ENCODE measurements at places on chromosomes 7 and 10.

- DNase-seq = no peak
Measured at GRCh38 chr7:29889288-29889687, 83.0 kb downstream of the WIPF3 start.

- DNase-seq = no peak
Measured at GRCh38 chr7:7607010-7607409, 33.5 kb upstream of the UMAD1 start.

- DNase-seq = no peak
Measured at GRCh38 chr10:126384269-126384873, 3.9 kb downstream of the ADAM12 start.

GRCh38 chr7:157690833-157691585 lies 354.2 kb downstream of the DNAJB6 start:
- peak; percentile 69 for DNase-seq

GRCh38 chr10:60335708-60336107 lies 54.0 kb downstream of the ANK3 start:
- no peak for DNase-seq

GRCh38 chr7:146345251-146345650 lies 228.7 kb downstream of the CNTNAP2 start:
- DNase-seq = peak; percentile 35

GRCh38 chr7:77935652-77936348 lies 137.2 kb downstream of the PHTF2 start:
- DNase-seq = no peak

Data from HEK293T (cell line).